MG63 (cell line): ENCODE measurements at places on chromosomes 7 and 10.
A peak's percentile ranks its signal among the peaks of the same experiment; 100 is the strongest.

DNA sequence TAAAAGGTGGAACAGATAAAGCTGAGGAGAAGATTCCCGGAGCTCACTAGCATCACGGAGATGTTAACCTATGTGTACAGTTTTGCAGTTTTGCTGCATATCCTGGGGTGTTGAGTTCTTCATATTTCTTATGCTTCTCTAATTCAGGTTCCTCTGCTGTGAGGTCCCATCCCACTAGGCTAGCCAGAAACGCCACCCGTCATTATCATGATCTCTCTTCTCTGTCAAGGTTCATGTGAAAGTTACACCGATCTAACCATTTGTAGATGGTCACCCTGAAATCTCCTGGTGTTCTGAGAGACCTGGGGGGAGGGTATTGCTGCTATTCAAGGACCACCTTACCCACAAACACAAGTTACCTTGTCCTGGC lies 136.3 kb downstream of the CCDC71L start:
- no peak for DNase-seq

DNA sequence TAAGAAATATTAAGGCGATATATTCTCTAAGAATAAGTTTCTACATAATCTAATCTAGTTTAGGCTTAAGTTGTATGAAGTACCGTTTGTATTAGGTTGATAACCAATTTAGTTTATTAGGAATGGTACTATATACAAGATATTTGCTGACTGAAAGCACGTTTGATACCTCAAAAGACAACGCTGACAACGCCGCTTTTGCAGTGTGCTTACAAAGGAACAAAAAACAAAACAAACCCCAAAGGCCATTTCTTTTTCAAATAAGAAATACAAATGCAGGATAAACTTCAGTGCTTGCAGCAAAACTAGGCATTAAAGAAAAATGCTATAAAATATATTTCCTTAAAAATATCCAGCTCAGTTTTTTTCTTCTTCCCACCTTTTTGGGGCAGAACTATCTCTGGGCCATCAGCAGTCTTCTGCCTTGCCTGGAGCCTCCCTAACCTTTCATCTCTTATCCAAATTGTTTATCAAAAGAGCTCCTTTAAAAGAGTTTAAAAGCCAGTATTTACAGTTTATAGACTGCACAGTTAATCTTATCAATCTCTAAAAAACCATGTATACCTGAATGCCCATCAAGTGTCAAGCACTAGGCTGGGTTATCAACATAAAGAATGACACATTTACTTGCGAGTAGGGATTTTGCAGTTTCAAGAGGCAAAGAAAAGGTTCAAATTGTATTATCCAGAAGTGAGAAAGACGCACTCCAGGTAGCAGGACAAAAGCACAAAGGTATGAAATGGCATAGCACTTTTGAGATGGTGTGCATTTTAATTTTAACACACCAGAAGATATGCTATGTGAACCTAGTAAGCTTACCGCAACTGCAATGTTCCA lies 4.1 kb upstream of the KMT2E start:
- no peak for DNase-seq

- no peak for DNase-seq
These were observed 6.0 kb downstream of the PDGFA start for GRCh38 chr7:513521-514166.

GRCh38 chr10:79193694-79194382 lies 125.1 kb downstream of the ZMIZ1 start:
- no peak for DNase-seq

DNA sequence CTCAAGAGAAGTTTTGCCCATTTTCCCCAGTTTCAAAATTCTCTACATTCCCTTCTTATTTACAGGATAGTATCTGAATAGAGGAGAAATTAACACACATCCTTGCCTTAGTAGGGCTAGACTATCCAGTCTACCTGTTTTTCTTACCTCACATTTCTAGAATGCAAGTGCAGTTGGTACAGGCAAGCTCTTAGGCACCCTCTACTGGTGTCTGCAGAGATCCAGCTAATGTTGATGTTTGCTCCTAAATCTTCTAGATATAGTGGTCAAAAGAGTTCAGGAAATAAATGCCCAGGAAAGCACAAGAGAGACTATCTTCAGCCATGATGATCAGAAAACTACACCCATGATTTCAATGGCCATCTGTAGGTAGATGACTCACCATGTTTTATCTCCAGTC lies 205.3 kb downstream of the HTR7 start:
- no peak for DNase-seq

DNA sequence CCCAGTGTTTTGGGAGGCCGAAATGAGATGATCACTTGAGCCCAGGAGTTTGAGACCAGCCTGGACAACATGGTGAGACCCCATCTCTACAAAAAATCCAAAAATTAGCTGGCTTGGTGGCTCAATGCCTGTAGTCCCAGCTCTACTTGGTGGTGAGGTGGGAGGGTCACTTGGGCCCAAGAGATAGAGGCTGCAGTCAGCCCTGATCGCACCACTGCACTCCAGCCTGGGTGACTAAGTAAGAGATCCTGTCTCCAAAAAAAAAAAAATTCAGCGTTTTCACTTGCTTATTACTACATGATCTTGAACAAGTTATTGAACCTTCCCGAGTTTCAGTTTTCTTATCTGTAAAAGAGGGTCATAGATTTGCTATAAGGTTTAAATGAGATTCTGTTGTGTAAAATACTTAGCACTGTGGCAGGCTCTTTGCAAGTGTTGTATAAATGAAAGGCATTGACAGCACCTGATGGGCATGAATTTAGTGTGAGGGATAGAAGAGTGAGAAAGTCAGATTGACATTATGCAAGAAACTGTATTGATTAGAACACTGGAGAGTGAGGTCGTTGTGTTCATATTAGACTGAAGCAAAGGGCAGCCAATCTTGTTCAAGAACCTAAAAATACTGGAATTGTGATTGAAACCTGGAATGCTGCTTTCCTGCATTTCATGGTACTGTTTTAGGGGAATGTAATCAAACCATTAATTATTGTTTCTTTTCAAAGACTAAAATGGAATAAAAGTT lies 136.8 kb downstream of the LCOR start:
- no peak for DNase-seq

GRCh38 chr10:10545771-10546170 lies 471.9 kb upstream of the CELF2 start:
- no peak for DNase-seq

DNA sequence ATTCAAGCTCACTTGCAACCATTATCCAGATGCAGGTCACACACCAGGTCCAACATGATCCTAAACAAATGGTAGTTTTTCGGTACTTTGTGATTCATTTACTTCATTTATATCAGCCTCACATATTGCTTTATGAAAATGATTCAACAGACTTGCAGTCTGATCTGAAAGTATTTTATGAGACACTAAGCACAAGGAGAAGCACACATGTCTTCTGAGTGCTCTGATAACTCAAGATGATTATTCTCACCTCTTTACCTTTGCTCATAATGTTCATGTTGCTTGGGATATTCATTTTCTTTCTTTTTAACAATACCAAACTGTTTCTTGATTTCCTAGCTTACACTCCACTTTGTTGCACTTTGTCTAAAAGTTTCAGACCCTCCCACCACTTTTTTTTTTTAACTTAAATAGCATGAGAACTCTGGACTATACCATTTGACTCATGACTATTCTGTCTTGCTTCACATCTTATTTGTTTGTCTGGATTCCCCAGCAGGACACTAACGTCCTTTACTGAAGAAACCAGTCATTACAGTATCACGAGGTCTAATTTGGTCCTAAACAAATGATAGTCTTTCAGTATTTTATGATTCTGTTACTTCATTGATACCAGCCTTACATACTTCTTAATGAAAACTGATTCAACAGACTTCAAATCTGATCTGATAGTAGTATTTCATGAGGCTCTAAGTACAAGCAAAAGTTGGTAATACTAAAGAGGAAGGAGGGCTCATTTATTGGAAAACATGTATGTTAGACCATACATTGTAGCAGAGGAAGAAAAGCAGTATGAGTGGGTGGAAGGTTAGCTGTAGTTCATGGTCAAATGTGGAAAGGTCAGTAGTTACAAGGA lies 171.8 kb upstream of the AHR start:
- no peak for DNase-seq

- peak; percentile 7 for DNase-seq
These were observed 12.0 kb upstream of the DHTKD1 start for GRCh38 chr10:12056748-12057147.

DNA sequence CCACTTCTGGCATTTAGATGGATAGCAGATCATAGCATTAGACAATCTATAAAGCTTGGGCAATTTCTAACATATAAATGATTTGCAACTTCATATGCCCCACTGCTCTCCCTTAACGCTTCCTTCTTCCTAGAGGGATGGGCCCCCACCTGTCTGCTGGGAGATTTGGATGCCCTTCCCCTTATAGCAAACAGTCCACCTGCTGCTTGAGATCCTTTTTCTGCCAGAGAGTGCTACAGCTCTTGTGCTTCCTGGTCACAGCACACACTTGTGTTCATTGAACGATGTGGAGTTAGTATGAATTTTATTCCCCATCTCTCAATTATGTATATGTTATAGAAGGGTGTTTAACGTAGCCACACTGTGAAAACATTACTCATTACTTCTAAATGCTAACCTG lies 10.4 kb upstream of the PCGF5 start:
- DNase-seq = no peak

GRCh38 chr10:122276611-122277208 lies 5.6 kb downstream of the BTBD16 start:
- DNase-seq = peak; percentile 51

- DNase-seq = no peak
These were observed 127.1 kb upstream of the MTPN start for GRCh38 chr7:136104269-136104603.

DNA sequence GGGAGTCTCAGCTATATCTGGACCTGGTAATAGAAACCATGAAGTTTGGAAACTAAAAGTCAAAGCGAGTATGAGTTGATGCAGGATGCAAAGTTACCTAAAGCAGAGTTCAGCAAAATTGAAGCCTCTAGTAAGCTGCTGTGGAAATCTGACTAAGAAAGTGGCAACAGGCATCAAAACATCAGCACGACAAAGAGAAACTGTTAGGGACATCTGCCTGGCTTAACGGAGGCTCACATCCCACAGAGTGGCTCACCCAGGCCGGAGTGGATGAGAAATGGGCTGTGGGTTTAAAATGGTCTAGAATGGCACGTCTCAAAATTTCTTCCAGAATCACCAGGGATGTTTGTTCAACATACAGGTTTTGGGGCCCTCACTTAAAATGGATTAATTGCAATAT lies 164.1 kb upstream of the NPY start:
- no peak for DNase-seq

DNA sequence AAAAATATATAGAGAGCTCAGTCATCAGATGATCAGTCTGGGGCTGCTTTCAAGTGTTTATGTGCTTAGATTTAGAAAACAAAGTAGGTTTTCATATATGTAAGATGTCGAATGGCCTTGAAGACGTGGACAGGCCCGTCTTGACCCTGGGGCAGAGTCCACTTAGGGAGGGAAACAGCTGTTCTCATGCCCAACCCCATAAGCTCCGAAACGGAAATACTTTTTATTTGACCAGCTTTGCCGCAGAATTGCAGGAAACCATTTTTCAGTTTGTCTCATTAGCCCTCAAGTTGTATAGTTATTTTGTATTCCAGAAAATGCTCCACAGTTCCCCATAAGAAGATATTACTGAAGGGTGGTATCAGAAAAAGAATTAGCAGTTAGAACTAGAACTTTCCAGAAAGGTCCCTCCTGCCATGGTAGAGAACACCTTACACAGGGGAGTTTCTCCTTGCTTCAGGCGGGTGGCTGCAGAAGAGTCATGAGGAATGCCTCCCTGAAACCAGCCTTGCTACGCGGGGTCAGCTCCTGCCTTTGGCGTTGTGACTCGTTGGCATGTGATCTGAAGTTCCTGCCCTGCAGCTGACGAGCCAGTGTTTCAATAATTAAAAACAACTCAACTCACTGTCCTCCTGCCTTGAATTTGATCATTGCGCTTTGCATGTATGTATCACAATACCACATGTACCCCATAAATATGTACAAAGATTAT lies 192.7 kb downstream of the CELF2 start:
- DNase-seq = no peak

- peak; percentile 29 for DNase-seq
These were observed 6.2 kb upstream of the MRC1 start for GRCh38 chr10:17802976-17803375.

GRCh38 chr10:117734731-117735405 lies 192.3 kb downstream of the EMX2 start:
- DNase-seq = no peak

DNA sequence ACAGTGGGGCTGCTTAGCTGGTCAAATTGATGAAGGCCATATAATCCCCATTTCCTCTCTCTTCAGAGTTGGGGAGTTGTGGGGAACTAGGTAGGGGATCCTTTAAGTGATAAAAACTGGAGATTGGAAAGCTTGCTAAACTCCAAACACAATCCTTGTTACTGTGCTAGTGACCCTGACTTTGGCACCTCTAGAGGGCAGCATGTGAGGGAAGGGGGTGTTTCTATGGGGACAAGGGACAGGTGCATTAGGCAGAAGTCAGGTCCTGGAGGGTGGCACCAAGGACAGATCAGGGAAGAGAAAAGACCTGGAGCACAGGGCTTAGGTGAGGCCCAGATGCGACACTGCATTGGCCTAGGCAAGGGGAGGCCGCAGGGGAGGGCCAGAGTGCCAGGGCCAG lies 66.9 kb downstream of the CDHR3 start:
- no peak for DNase-seq

DNA sequence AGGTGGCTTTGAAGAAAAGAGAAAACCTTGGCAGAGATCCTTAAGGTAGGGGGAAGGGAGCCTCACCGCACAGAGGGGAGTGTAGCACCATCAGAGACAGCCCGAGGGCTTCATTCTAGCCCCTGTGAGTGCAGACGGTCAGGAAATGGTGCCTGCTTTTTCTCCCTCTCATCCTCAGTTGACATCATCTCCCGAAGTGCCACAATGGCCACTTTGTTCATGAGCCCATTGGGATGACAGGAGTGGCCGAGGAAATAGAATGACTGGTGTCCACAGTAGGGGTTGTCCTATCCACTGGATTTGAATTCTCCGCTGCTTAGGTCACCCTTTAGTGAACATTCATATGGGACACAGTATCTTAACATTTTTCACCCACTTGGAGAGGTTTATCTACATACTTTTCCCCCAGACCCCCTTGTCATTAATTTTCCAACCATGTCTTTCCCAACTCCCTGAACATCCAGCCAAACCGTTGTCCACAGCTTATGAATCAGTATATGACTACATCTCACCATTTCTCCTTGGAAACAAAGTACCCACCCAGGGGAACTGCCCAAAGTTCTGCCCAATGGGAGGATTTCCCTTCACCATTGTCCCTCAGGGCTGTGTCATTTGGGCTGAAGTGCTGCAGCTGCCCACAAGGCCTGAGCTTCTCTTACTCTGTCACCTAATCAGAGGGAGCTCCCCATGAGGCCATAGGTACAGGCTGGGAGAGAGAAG lies 108.8 kb downstream of the ADCY1 start:
- DNase-seq = no peak

DNA sequence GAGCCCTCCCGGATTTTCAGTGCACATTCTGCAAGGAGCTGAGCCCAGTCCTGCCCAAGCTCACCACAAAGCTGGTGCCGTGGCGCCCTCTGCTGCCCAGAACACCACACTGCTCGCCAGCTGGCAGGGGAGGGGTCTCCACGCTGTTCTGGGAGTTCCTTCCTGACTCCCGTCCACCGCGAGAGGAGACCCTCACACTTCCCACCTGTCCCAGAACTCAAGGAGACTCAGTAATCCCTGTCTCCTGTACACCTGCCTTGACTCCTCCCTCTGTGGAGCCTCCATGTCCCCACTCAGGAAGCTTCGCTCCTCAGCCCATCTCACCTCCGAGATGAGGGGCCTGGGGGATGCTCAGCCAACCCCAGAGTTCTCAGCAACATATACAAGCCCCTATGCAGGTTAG lies 11.3 kb downstream of the C10orf105 start:
- DNase-seq = peak; percentile 37

- no peak for DNase-seq
These were observed 11.2 kb upstream of the WIPF3 start for GRCh38 chr7:29794959-29795629.
